ENCODE measurements at places on chromosomes 1 and 21.

- DNase-seq, result no peak
These were observed 34.6 kb downstream of the GADD45A start for GRCh38 chr1:67719329-67720196.

DNA sequence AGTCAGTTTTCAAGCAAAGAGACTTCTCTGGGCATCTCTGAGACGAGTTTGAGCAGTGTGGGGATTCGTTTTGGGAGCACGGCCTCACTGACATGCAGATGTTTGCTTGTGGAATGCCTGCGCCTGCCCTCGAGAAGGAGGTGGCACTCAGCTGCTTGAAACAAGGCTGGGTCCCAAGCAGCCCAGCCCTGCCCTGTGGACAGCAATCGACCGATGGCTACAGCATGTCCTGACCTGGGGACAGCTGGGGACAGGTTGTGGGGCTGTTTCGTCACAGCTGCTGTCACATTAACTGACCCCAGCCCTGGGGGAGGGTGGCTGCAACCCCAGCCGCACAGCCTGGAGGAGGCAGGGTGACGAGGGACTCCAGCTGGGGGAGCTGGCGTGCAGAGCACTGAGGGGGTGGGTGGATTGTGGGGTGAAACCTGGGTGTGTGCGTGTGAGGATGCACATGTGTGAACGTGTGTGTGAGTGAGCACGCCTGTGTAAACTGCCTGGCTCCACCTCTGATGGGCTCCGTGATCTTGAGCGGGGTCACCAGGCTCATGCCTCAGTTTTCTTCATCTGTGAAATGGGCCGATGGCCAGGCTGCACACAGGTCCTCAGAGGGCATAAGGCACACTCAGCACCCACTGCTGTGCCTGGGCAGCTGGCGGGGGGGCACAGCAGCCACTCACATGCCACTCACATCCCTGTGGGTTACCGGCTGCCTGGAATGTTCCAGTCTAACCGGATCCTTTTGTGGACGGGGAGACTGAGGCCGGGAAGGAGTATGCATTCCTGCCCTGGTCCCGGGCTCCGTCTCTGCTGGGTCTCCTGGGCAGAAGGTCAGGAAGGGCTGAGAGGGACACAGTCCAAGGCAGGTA, 49.3 kb downstream of the COL18A1 start:
- no peak for DNase-seq

- no peak for DNase-seq
These were observed 24.6 kb upstream of the NADK start for GRCh38 chr1:1802871-1803270.

- no peak for DNase-seq
These were observed 5.6 kb upstream of the PTCH2 start for GRCh38 chr1:44848456-44849181.

GRCh38 chr1:4657244-4657789, 2.9 kb downstream of the AJAP1 start:
- DNase-seq, result no peak

GRCh38 chr1:174916846-174917245, 82.9 kb upstream of the CACYBP start:
- DNase-seq, result no peak

GRCh38 chr1:29420202-29420601, 183.9 kb downstream of the PTPRU start:
- DNase-seq, result no peak

DNA sequence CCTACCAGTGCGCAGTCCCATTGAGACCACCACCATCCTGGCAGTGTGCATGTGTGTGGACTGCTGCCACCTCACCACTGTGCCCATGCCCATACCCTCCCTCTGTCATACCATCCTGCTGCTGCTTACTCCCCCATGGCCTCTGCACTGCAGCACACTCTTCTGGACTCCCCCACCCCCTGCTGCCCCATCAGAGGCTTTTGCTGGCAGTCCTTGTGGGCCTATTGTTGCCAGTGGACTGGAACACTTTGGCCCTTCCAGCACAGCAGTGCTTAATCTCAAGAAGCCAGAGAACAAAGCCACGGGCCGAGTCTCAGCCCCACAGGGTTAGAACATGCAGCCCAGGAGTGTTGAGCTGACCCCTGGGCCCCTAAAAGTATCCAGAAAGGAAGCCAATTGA, 41.9 kb upstream of the IVNS1ABP start:
- no peak for DNase-seq

- peak; percentile 30 for DNase-seq
These were observed 11.0 kb downstream of the PRDM15 start for GRCh38 chr21:41868062-41868710.

- no peak for DNase-seq
These were observed 1.8 kb downstream of the FMOD start for GRCh38 chr1:203349166-203349565.

DNA sequence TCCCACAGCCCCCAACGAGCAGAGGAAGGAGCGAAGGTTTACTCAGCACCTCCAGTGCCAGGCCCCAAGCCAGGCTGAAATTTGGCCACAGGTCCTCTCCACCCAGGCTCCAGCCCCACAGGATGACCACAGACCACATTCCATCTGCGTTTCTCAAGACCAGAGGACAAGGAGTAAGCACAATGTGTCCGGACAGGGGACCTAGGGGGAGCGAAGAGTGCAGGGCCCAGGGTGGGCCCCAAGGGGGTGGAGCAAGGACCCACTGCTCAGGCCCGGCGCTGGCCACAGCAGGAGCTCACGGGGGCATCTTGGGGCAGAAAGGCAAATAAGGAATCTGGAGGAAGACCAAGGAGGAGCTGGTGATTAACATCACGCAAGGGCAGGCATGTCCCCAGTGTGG, 100.5 kb downstream of the NPHP4 start:
- peak; percentile 24 for DNase-seq

DNA sequence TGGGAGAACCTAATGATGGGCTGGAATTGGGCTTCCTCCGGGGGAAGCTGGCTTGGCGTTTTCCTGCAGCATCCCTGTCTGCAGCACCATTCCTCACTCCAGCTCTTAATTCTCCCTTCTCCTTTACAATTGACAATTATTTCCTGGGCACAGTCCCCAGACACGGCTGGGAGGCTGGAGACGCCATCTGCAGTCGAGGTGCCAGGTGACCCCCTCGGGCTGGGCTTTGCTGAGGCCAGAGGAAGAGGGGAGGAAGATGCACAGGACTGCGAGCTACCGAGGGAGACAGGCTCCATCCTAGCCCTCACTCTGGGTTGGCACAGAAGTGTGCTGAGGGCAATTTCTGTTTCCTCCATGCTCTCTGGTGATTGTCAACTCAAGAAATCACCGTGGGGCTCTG, 453.8 kb downstream of the PTPRU start:
- DNase-seq, result no peak
